Stimulated activated CD4-positive, alpha-beta T cell treated with anti-CD3 and anti-CD28 coated beads, Interleukin-12 subunit alpha, Interleukin-12 subunit beta, amount 100 ng/mL, for 4 hours (primary cell): ENCODE measurements at places on chromosomes 1 and 21.

GRCh38 chr21:10539956-10540355 is 18.6 kb downstream of the TPTE start:
- no peak for DNase-seq

- peak; percentile 20 for DNase-seq
Observed at GRCh38 chr1:166884040-166884642, 8.1 kb upstream of the TADA1 start.

GRCh38 chr21:21230672-21231071 is 232.5 kb downstream of the NCAM2 start:
- DNase-seq = no peak

DNA sequence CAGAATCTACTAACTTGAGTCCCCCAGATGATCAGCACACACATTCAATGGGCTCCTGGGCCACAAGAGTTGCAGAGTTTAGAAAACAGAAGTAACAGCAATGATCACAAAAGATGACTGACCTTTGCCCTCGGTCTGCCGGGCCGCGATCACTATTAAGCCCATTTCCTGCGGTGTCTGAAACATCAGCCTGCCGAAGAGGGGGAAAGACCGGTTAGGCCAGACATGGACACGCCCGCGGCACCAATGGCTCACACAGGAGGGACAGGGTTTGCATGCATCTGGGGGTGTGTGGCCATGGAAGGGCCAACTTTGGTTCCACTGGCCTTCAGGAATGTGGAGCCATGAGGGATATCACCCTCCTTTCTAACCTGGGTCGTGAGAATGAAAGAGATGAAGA is 68.2 kb downstream of the SIM2 start:
- DNase-seq = no peak

DNA sequence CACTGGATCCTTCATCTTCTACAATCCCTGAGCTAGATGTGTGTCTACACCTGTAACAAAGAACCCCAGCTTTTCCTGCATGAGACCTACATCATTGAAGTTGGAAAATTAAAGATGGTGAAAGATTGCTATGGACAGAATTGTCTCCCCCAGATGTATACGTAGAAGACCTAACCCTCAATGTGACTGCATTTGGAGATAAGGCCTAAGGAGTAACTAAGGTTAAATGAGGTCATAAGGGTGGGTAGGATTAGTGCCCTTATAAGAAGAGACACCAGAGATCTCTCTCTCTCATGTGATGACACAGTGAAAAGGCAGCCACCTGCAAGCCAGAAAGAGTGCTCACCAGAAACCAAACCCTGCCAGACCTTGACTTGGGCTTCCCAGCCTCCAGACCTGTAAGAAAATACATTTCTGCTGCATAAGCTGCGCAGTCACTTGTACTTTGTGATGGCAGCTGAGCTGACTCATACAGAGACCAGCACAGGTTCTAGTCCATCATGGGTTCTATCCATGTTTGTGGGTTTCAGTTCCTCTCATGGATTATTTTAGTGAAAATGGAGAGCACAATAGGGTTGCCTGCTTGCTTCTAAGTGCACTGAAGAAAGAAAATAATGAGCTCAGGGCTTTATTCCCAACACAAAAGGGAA is 180.8 kb downstream of the TPR start:
- no peak for DNase-seq

- DNase-seq = no peak
Observed at GRCh38 chr1:9827558-9828185, 3.9 kb upstream of the CLSTN1 start.
